Non-pigmented ciliary epithelial cell (primary cell): ENCODE measurements at places on chromosomes 1 and 21.

- no peak for DNase-seq
These were observed 456.8 kb downstream of the SETD4 start for GRCh38 chr21:35603494-35603893.

GRCh38 chr1:210776712-210777111 is 357.2 kb downstream of the KCNH1 start:
- no peak for DNase-seq

GRCh38 chr1:165884009-165884689 is 56.7 kb downstream of the UCK2 start:
- DNase-seq: no peak

DNA sequence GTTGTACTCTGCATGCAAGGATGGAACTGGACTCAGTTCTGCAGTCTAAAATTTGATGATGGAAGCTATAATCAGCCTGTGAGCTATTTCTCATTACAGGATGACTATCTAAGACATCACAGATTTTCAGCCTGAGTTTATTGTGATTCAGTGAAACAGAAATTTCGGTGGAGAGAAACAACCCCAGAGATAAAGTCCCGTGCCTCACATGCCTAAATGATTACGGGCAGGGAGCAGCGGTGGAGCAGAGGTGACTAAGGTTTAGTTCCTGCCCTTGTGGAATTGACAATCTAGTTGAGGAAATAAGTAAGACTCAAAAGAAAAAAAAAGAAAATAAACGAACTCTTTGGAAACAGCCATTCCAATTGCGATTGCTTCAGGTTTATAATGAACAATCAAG is 96.9 kb downstream of the GRIK3 start:
- no peak for DNase-seq

DNA sequence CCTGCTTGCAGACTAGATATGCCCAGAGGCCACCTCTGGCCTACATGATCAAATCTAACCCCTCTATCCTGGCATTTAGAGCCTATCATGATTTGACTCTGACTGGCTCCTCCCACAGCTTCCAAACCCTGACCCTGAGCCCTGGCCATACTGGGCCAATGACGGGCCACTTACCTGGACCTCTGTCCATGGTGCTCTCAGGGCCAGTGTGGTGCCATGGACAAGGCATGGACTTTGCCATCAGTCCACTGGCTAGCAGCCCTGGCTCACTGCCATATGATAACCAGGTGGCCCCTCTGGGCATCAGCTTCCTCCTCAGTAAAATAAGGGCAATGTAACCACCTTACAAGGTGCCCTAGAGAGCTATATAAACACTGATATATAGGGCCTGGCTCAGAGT is 713.4 kb downstream of the PTPRU start:
- DNase-seq: no peak

DNA sequence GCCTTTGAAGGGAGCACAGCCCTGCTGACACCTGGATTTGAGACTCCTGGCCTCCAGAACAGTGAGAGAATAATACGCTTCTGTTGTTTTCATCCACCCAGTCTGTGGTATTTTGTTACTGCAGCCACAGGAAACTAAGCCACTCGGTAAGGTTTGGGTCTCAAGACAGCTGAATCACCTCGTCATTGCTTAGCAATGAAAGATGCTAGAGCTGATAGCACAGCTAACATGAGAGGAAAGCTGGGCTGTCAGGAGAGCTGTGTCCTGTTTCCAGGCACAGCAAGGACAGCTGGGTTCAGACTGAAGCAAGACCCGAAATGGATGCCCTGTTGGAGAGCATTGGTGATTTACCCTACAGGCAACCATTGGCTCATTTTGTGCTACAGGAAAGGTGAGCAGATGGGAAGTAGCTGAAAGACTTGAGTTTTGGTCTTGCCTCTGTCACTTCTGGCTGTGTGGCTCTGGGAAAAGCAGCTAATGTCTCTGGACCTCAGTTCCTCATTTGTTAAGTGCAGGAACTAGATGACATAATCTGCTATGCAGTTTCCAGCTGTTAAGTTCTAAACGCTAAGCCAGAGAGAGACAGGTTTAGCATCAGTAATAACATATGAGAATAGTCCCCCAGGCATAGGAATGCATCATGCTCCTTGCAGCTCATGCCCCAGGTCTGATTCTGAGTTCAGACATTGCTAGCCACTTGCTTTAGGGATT is 58.0 kb downstream of the CLIC6 start:
- peak; percentile 30 for DNase-seq

DNA sequence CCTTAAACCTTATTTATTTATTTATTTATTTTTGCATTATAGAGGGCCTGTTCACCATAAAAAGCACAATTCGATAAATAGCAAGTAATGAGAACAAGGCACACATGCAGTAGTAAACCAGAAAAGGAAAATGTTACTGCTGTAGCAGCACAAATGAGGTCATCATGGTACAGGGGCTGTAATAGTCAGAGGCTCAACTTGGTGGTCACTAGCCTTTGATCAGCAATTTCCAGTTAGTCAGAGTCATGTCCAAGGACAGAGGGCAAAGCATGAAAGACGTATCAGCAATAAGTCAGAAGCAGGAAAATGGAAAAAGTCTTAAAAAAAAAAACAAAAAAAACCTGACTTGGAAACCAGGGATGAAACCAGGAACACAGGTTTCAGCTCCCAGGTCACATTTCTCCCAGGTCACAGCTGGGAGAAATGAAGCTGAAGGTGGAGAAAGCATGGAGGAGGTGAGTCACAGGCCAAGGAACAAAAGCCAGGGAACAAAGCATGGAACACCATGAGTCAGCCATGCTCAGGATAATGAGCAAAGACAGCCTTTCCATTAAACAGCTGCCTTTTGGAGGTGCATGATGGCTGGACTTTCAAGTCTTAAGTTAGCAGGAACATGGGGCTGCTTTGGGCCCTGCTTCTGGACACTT is 556.3 kb downstream of the LTN1 start:
- DNase-seq: no peak

- DNase-seq: no peak
These were observed 11.2 kb downstream of the MEF2D start for GRCh38 chr1:156489166-156489934.

- DNase-seq: no peak
These were observed 50.1 kb downstream of the ZNF281 start for GRCh38 chr1:200359610-200360163.

DNA sequence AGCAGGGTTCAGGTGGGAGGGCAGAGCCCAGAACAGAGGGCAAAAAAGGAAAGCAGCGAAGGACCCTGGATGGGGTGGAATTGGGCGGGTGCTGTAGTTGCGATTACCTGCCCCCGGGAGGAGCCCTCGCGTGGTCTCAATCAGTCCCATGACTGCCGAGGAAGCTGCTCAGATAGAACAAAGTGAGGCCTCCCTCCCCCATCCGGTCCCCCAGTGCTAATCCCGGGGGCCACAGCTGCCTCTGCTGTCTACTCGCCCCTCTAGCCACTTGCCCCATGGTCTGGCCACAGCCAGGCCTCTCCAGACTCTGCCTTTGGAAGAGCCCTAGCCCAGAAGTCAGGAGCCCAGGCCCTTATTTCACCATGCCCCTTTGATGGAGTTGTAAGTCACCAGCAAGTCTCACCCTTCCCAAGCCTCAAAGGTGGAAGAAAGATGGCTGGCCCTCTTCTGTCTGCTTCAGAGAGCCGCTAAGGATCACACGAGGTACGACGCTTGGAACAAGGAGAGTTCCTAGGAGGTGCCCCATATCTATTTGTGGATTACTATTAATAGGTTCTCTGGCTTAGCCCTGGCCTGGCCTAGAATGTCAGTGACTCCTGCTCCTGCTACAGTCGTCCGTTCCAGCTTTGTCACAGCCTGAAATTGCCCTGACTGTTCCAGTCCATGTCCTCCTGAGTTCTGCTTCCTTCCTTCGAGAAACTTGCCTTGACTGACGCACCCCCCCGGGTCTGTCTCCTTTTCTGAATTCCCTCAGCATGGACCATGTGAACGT is 16.4 kb downstream of the ECHDC2 start:
- DNase-seq: no peak

DNA sequence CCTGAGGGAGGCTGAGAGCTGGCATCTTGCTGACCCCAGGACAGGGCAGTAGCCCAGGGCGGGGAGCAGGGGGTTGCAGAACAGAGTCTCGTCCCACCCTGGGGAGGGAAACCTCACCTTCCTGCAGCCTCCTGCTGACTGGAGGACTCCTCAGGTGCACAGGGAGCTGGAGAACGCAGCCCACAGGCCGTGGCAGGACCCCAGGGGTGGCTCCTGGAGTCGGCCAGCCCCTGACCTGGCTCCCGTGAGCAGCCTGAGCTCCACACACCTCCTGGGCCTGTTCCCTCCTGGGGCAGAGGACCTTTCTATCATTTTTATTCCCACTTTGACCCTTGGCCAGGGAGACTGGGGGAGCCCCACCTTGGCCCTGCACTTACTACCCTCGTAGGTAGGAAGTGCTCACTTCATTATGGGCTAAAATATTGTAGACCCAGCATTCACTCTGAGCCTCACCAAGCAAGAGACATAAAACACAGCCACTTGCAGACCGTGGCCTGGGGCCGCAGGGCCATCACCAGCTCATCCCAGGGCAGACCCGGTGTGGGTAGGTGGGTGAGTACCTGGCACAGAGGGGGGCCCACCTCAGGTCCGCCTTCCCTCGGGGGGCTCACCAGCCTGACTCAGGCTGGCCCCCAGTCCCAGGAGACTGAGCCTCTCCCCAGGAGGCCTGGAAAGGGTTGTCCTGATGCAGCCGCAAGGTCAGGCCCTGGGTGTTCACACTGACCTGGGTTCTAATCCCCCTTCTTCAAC is 287.3 kb upstream of the VAMP3 start:
- DNase-seq: no peak

DNA sequence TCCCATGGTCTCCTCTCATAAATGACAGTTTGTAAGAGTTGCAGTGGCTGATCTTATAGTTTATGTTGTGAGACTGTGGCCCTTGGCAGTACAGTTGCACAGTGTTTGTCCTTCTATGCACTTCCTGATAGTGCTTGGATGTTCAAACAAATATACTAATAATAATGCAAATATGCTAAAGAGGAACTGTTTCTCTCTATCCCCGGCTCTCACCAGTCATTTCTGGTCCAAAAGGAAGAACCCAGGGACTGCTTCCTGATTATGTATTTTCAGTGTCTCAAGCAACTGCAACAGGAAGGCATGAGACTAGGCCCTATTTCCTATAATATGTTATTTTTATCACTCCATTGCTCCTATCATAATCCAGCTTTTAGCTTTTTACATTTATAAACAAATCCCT is 17.0 kb upstream of the SUCO start:
- no peak for DNase-seq

DNA sequence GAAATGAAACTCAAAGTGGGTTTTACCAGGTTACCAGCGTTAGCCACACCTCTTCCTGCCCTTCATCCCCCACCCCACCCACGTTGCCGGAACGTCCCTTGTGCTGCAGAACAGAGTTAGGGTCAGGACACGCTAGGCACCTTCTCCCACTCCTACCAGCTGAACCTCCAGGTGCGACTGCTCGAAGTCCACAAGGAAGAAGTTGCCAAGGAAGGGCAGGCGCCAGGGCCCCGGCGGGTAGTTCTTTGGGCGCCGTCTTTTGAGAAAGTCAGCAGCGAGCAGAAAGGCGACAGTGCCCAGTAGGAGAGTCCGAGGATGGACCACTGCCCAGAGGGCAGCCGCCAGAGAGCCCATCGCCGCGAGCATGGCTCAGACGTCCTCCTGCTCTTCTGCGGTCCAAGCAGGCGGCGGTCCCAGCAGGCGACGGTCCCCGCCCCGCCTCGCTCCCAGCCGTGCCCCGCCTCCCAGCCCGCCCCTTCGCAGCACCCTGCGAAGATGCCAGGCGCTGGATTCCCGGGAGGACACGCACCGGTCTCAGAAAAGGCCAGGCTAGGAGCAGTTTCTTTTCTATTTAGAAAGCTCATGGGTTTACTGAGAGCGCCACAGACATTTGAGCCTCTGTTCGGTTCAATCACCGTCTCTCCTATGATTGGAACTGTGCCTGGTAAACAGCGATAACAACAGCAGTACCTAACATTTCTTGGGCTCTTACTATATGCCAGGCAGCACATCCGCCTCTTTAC is at the start of gene CYP2J2:
Gene CYP2J2 (minus strand): TSS at position 393 of the 743 bp plus-strand sequence. CDS start 27 bp downstream, at position 366.
- DNase-seq: no peak

DNA sequence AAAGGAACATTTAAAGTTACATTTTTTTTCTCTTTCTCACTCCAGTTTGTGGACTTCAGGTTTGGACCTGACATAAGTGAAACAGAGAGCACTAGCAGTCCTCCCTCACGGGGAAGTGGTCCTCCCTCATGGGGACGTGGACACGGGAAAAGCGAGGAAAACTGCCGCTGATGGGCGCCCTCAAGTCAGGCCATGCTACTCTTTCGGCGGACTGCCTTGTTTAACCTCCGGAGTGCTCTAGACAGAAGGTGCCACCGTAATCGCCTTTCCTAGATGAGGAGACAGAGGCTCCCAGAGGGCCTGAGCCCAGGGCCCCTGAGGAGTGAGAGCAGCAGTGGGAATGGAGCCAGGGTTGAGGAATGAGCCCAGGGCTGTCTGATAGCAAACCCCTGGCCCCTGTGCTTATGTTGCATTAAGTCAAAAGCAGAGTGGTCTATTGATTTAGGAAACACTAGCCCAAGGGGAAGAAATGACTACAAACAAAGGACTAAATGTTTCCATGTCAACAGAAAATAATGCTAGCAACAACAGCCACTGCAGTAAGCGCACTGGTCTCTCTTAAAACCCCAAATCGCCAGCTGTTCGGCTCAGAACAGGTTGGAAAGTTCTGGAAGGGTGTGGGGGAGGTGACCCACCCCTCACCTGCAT is 84.1 kb downstream of the DMRTB1 start:
- no peak for DNase-seq

GRCh38 chr1:110309139-110309538 is 30.0 kb upstream of the RBM15 start:
- no peak for DNase-seq
